ENCODE measurements at places on chromosomes 13 and 19.
A peak's percentile ranks its signal among the peaks of the same experiment; 100 is the strongest.

DNA sequence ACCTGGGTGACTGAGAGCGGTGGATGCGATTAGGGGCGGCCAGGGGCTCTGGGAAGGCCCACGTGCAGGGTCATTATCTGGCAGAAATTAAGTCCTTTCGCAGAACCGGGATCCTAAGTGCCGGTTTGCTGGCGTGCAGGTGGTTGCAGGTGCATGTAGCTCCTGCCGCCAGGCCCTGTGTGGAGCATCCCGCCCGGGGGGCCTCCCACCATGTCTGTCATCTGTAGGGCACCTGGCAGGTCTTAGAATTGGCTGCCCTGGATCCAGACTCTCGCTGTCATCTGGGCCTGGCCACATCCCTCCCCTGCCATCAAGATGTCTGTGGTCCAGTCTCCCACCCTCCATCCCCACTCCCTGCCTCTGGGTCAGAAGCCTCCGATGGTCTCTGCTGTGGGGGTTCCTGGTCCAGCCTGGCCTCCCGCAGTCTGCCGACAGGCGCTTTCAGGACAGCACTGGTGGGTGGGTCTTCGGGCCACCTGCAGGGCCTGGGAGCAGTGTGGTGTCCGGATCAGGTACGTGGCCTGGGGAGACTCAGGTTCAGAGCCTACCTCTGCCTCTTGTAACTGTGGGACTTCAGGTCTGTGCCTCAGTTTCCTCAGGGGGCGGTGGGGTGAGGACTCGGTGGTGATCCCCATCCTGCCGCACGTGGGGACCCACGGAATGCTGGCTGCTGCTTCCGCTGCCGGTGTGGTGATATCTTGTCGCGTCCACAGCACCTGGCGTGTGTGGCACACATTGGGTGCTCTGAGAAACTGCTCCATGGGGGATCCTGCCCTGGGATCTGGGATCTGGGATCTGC is 5.4 kb downstream of the GNA11 start:
- no peak for DNase-seq

GRCh38 chr13:40137400-40137799 is 481.9 kb downstream of the COG6 start:
- DNase-seq, result no peak

- no peak for DNase-seq
Measured at GRCh38 chr19:33261511-33262189, 36.0 kb upstream of the SLC7A10 start.

DNA sequence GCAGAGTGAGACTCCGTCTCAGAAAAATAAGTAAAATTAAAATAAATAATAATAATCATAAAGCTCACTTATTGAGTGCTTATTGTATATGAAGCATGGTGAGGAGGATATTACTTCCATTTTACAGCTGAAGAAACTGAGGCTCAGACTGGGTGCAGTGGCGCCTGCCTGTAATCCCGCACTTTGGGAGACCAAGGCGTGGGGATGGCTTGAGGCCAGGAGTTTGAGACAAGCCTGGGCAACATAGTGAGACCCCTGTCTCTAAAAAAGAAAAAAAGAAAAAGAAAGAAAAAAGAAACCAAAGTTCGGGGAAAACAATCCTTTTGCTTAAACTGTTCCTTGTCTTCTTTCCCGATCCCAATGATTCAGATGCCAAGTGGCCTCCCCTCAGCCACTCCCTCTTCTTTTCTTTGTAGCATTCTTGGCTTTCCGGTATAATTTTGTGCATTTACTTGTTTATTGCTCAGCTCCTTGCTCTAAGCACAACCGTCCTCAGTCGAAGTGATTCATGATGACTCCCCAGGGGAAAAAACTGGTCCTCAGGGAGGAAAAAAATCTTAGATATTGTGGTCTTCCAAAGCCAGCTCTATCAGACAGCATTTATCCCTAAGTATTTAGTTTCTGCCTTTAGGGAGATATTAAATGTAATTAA is 965 bp upstream of the EIF3G start:
- DNase-seq, result no peak

- DNase-seq, result no peak
Measured at GRCh38 chr13:69704311-69704710, 403.3 kb upstream of the ATXN8OS start.

DNA sequence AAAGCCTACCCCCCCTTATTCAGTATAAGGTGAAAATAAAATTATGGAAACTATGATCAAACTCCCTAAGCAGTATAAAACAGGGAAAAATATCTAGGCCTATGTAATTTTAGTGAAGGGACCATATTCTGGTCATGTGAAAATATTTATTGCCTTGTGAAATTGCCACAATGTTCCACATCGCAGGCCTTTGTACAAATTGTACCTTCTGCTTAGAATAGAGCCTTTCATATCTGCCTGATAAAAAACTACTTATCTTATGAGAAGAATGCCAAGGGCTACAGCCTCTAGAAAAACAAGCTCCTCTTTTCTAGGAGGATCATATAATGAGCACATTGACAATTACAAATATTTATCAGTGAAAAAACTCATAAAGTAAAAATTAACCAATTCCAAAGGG is 1280.0 kb downstream of the EFNB2 start:
- DNase-seq, result no peak

DNA sequence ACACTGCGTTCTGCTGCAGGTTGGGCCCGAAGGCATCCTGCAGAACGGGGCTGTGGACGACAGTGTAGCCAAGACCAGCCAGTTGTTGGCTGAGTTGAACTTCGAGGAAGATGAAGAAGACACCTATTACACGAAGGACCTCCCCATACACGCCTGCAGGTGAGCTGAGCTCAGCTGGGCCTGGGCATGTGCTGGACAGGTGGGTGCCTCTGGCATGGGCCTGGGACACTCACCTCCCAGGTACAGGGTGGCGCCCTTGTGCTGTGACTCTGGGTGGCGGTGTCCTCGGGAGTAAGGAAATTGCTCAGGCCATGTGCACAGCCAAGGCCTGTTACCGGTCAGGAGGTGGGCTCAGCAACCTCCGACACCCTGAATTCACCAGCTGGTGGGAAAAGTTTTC is 14.2 kb downstream of the UPF1 start:
- no peak for DNase-seq

DNA sequence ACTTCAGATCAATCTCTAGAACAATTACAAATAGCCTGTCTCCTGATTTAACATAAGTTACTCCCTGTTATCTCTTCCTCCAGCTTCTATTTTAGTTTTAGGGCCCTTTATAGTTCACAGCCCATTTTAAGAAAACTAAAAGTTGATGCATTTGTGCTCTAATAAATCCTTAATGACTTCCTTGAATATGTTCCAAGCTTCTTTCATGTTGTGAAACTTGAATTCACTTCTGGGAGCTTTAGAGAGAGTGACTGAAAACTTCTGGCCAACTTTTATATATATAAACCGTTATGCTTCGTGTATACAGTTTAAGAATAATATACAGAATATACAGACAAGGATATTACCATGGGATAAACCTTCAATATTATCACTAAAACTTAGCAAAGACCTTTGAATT is 366.8 kb downstream of the TBC1D4 start:
- DNase-seq, result no peak

DNA sequence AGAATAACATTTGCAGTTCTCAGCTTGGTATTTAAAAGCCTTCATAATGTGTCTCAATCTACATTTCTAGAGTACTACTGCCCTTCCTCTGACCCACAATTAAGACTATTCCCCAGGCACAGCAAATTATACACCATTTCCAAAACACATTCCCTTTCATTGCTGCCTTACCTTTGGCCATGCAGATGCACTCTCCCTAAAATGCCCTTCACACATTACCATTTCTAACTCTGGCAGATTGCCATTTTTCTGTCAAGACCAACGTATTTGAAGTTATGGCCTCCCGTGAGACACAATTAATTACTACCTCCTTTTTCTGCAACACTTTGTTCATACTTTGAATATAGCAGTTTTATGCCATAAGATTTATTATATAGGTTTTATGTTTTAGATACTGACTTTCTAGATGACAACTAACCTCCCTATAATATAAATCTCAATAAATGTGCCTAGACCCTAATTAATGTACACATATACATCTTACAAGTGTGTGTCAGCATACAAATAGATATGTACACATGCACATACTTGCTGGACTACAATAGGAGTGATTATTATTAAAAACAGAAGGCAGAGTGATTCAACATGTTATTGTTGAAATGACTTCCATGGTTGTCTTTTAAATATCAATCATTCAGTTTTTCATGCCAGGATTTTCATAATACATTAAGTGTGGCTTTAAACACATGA is 2902.5 kb downstream of the PCDH9 start:
- no peak for DNase-seq

- no peak for DNase-seq
Measured at GRCh38 chr19:14614099-14614412, 31.2 kb downstream of the CLEC17A start.

GRCh38 chr13:60078226-60078625 is 85.5 kb downstream of the DIAPH3 start:
- DNase-seq, result no peak

DNA sequence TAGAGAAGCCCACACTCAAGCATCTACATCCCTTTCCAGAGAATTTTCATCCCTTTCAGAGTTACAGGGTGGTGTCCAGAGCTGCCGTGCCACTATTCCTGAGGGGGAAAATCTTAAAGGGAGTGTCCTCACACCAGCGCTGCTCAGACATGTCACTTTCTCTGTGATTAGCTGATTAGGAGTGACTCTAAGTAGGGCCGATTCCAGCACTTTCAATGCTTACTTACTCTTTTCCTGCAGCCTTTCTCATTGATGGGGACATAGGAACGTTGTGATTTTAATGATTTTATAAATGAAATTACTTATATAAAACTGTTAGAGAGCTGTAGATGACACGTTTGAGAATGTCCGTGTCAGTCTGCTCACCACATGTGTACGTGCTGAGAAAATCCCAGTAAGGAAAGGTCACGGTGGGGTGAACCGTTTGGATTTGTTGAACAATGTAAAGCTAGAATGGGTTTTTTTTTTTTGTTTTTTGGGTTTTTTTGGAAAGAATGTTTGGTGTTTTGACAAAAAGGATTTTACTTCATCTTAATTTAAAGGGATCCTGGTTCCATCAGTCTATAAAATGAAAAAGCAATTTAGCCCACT is 56.6 kb upstream of the SPATA13 start:
- DNase-seq, result no peak

DNA sequence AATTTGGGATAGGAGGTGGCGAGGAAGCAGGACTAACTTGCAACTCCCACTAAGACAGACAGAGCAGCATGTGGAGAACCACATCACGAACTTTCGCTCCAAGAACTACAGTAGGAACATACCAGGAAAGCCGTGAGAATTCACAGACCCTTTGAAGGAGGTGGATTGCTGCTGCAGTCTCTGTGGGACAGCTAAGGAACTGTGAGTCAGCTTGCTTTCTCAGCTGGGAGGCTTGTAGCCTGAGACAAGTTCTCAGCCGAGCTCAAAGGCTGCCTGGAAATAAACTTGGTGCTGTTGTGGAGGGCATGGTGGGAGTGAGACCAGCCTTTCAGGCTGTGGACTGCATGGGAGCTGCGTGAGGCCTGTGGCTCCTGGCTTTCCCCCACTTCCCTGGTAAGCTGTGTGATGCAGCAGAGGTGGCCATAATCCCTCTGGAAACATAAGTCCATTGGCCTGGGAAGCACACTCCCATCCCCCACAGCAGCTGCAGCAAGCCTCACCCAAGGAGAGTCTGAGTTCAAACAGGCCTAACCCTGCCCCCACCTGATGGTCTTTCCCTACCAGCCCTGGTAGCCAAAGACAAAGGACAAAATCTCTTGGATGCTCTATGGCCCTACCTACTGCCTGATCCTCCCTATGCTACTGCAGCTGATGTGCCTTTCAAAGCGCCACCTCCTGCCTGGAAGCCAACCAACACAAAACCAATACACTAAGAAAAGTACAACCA is 441.1 kb upstream of the HTR2A start:
- DNase-seq, result no peak

GRCh38 chr19:40607311-40608239 is 6.4 kb downstream of the LTBP4 start:
- DNase-seq, result no peak

DNA sequence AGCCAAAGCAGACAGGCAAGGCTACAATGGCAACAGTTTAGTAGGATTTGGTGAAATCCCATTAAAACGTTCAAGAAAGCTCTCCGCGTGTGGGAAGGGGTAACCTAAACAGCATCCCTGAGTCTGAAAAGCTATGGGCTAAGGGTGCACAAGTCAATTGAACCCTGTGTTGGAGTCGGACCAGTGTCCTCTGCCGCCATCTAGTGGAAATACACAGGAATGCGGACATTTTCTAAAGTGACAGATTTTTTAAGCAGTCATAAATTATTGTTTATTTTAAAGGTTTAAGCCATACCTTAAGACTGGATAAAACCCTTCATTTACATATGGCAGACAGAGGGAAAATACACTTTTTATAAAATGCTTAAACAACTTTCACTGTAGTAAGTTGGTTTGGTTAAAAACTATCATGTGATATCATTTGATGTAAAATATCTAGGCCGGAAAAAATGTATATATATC is 26.5 kb upstream of the LSM14A start:
- DNase-seq, result peak; percentile 9

- DNase-seq, result no peak
Measured at GRCh38 chr19:2230807-2231533, 5.2 kb downstream of the PLEKHJ1 start.

GRCh38 chr13:51771418-51772104 is 32.4 kb downstream of the DHRS12 start:
- DNase-seq, result no peak

- no peak for DNase-seq
Measured at GRCh38 chr13:39840201-39840600, 184.7 kb downstream of the COG6 start.

DNA sequence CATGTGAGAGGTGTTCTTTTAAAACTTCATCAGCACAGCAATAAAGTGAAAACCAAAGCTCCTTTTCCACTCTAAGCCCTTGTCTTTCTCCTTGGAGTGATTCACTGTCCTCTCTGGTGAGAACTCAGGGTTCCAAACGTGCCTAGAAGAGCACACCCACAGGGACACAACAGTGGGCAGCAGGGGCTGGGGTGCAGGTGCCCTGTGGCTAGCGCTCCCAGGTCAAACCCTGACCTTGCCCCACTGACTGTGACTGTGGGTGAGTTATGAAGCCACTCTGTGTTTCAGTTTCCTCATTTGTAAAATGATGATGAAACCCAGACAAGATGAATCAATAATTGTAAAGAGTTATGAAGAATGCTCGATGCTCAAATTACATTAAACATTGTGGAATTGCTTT is 37.6 kb upstream of the IGFL1 start:
- DNase-seq, result no peak

DNA sequence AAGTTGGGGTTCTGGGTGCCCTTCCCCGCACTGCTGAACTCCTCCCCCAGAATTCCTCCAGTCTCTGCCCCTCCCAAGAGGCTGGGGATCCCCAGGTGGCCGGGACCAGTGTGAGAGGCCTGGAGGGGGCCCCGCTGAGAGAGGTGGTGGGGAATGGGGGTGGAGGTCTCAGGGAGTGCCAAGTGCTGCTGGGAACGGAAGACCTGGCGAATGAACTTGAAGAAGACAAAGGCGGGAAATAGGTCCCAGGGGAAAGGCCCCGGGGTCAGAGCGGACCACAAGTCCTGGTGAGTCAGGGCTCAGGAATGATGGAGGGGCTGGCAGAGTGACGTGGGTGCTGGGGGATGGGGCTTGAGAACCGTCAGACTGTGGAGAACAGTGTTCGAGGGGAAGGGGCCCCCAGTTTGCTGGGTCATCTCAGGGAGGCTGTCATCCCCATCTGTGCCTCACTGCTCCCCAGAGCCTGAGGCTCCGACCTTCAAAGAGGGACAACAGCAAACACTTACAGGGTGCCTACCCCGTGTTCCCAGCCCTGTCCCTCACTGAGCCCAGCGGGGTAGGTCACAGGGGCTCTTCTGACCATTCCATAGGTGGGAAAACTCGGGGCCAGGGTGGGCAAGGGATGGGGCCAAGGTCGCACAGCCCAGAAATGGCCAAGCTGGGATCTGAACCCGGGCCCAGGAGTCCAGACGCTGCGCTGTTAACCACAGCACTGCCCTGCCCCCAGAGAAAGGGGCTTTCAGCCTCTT is 16.0 kb upstream of the SEMA6B start:
- DNase-seq, result no peak

- no peak for DNase-seq
Measured at GRCh38 chr19:1110809-1111640, 7.2 kb downstream of the GPX4 start.
